Muscle of arm (tissue), 14 donors: ENCODE measurements at places on chromosomes 2 and 18.

- DNase-seq = no peak
Observed at GRCh38 chr18:57087644-57088376, 59.1 kb upstream of the BOD1L2 start.

DNA sequence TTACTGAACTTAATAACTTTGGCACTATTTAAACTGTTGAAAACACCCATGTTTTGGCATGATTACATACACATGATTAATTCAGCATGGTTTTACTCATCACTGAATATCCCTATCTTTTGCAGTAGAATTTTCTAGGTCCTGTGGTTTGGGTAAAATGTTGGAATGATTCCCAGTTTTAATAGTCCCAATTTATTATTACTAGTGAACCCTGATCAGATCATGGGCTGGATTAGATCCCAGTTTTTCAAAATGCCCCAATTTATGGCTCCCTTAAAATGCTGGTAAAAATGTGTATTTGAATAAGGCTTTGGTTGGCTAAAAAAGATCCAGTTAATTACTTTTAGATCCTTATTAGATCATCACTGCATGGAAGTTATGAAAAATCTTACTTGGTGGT, 273.6 kb upstream of the NRP2 start:
- DNase-seq = no peak

DNA sequence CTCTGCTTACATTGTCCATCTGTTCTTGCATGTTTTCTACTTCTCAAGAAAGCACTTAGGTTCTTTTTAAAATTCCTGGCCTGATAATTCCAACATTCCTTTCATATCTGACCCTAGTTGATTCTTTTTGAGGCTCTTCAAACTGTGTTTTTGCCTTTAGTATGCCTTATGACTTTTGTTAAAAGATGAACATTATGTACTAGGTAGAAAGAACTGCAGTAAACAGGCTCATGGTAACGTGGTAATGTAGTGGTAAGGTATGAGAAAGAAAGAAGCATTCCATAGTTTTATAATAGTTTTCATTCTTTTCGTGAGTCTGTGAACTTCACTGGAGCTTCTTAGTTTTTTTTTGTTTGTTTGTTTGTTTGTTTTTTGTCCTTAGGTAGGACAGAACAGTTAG, 306.4 kb downstream of the MBD2 start:
- no peak for DNase-seq

DNA sequence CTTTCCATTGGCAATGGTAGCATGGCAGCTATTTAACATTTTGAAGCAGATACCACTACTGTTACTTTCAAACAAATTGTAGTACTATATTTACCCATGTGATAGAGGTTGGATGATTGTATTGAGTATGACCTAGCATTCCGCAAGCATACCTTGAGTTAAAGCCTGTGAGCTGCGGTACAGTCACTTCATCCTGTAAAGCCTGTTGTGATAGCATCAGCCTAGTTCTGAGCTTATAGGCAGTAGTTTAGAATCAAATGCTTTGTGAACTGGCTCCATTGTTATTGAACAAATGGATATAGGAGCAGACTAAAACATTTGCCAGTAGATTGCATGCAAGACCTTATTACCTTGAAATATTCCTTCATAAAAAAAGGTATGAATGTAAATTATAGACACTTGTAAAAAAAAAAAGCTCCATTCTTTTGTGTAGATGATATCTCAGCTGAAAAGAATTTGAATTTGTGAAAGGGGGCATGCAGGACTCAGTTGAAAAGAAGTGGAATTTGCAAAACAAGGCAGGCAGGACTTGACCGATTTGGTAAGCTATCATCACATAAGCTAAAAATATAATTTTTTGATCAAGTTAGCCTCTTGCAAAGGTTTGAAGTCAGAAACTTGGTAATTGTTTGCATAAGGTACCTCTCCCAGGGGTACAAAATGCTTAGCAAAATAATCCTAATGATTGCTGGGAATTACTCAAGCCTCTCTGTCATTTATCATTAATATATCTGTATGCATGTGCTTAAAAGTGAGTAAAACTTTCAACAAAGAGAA, 138.5 kb upstream of the ITGA4 start:
- no peak for DNase-seq

GRCh38 chr2:11389551-11390398, 45.3 kb upstream of the ROCK2 start:
- DNase-seq = peak; percentile 74

GRCh38 chr2:157233506-157233905, 24.0 kb upstream of the GALNT5 start:
- no peak for DNase-seq

DNA sequence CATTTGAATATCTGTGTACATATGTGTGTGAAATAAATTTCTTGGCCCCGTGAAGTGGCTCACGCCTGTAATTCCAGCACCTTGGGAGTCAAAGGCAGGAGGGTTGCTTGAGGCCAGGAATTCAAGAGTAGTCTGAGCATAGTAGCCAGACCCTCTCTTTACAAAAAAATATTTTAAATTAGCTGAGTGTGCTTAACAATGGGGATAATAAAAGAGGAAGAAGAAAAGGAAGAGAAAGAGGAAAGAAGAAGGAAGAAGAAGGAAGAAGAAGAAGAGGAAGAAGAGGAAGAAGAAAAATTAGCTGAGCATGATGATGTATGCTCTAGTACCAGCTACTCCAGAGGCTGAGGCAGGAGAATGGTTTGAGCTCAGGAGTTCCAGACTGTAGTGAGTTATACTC, 52.1 kb upstream of the XPO1 start:
- DNase-seq = no peak

DNA sequence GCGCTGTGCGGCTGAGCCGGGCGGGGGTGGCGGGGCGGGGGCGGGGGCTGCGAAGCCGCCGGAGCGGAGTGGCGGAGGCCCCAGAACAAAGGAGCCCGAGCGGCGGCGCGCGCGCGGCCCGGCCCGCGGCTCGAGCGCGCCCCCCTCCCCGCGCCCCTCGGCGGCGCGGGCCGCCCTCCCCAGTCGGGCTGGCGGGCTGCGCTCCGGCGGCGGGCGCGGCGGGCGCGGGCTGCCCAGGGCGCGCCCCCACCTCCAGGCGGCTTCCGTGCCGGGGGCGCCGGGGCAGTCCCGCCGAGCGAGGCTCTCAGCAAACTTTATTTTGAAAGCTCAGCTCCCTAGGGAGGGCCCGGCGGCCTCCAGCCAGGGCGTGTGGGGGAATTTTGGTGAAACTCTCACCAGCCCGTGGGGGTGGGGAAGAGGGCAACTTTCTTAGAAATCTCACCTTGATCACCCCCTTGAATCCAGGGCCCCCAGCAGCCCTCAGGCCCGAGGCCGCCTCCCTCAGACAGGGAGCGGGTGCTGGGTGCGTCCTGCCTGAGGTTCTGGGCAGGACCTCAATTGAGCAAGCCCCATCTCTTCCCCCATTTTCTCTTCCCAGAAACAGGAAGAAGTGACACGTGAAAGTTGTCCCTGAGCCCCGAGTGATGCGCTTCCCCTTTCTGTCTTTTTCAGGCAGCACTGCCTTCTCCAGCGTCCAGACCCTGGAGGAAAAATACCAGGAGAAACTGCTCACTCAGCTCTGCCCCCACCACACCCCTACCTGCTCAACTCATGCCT, 786 bp downstream of the TET3 start:
- DNase-seq = no peak

- DNase-seq = no peak
Observed at GRCh38 chr2:16821692-16822091, 156.1 kb upstream of the CYRIA start.

- no peak for DNase-seq
Observed at GRCh38 chr18:57640749-57641148, 19.1 kb upstream of the NARS1 start.

- DNase-seq = no peak
Observed at GRCh38 chr2:205680903-205681302, 1.4 kb upstream of the NRP2 start.

- DNase-seq = no peak
Observed at GRCh38 chr2:158120102-158120501, 18.4 kb downstream of the UPP2 start.

DNA sequence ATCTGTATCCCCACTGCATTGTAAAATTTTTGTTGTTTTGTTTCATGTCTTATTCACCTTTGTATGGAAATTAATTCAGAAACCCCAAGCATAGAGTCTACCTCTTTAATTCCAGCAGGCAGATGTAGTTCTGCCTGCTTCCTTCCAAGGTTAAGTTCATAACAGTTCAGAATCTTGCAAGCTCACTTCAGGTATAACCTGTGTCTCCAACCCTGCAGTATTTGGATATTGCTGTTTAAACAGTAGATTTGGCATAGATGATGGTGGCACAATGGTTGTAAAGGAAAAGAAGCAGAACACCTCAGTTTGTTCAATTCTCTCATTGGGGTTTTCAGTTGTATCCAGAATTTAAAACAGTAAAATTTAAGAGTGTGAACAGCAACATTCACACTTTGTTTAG, 21.2 kb downstream of the SULT1C2 start:
- no peak for DNase-seq

DNA sequence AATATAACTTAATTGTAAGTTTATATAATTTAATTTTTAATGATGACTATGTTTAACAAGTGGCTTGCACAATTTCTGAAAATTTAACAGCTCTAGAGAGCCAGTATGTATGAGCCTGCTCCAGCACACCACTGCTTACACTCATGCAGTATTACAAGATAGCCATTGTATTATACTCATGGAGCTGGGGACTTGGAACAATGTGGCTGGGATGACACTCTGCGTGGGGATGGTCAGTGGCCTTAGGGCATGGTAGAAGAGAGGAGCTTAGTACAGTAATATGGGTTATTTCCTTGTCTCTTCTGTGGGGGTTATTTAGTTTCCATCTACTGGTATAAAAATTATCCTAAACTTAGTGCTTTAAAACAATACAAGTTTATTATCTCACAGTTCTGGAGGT, 105.1 kb upstream of the STON1 start:
- no peak for DNase-seq

- DNase-seq = no peak
Observed at GRCh38 chr2:229658004-229658403, 56.4 kb downstream of the DNER start.

DNA sequence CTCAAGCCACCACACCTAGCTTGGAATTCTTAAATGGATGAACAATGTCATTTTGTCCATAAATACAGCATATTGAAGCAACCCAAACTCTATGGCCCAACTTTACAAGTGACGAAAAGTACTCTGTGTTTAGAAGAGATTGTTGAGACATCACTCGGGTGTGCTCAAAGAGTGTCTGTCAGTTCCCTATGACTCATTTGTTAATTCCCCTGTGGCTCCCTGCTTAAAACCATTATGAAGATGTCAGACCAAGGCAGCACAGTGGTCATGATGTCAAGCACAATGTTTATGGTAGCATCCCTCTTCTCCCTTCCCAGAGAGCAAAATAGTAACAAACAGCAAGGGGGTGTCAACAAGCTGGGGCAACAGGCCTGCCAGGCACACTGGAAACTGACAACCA, 3.0 kb downstream of the LYG1 start:
- DNase-seq = no peak

DNA sequence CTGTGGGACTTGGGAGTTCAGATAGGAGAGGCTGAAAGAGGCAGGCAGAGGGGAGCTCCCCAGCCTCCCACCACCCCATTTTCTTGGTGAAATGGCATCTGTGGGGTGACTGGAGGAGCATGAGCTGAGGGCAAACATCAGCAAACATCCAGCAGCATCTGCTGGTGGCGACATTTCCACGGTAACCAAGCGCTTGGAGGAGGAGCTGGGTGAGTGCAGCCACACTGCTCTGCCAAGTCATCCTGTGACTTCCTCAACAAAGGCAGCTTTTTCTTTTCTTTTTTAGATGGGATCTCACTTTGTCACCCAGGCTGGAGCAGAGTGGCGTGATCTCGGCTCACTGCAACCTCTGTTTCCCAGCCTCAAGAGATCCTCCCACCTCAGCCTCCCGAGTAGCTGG, 5.6 kb downstream of the TXNL4A start:
- no peak for DNase-seq

DNA sequence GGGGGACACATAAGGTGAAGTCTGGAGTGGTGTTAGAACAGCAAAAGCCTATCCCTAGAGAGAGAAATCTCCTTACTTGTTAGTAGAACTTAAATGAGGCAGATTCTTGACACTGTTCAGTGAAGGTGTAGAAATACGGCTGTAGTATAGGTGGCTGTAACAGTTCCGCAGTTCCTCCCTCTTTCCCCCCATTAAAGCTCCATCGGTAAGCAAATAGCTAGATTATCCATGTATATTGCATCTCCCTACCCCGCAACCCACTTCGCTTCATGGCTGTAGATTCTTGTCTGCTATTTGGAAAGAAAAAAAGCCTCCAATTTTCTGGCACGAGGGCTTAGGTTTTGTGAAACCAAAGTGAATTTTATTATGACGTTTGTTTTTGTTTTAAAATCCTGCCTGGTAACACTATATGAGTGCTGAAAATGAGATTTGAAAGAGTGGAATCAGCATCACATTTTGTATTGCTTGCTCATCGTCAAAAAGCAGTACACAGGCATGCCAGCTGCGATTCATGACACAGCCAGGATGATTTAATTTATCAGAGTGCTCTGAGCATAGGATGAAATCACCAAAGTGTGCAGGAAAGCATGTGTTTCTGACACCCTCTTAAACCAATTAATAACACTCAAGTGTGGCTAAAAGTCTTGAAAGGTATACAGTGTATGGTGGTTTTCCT, 1.4 kb downstream of the FAM171B start:
- DNase-seq = peak; percentile 41

- DNase-seq = no peak
Observed at GRCh38 chr18:6980363-6980762, 137.2 kb downstream of the LAMA1 start.

DNA sequence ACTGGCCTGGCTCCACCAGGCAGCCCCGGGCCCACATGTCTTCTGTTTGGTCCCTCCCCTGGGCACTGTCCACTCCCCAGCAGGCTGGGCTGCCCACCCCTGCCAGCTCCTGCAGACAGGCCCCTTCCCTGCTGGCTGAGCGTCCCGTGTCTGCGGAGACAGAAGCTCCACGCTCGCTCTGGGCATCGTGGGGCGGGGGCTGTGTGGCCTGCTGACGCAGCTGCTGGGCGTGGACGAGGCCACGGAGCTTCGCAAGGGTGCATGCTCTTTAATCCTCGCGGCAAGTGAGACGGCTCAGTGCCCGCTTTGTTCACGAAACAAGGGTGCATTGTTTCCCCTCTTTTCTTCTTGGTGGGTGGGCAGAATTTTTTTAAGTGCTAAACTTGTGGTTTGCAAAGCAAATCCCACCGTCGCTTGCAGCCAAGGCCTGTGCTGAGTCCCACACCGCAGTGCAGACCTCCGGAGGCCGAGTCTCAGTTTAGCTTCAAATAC, 132.8 kb upstream of the CTDP1 start:
- no peak for DNase-seq

GRCh38 chr18:25453556-25454269, 101.7 kb upstream of the ZNF521 start:
- no peak for DNase-seq

- DNase-seq = peak; percentile 16
Observed at GRCh38 chr18:62187543-62188510, 772 bp downstream of the RELCH start.

- DNase-seq = no peak
Observed at GRCh38 chr2:9300829-9301453, 94.3 kb downstream of the ASAP2 start.

DNA sequence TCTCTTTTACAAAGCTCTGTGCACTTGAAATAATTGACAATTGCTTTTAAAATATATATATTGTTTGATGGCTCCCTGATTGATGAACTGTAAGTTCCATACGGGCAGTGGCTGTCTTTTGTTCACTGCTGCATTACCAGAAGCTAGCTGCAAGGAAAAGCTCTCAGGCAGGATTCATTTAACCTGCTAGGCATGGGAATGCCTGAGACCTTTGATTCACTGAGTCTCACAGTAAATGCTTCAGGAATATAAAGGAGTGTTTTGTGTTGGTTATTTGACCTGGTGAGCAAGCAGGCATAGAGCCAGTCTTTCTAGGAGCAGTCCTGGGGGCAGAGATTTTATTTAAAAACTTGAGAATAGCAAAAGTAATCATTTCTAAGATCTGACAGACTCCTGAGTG, 193.2 kb upstream of the ITGA4 start:
- no peak for DNase-seq

GRCh38 chr2:39476524-39476923, 39.4 kb upstream of the MAP4K3 start:
- DNase-seq = no peak
